ENCODE measurements at places on chromosomes 4 and X.

DNA sequence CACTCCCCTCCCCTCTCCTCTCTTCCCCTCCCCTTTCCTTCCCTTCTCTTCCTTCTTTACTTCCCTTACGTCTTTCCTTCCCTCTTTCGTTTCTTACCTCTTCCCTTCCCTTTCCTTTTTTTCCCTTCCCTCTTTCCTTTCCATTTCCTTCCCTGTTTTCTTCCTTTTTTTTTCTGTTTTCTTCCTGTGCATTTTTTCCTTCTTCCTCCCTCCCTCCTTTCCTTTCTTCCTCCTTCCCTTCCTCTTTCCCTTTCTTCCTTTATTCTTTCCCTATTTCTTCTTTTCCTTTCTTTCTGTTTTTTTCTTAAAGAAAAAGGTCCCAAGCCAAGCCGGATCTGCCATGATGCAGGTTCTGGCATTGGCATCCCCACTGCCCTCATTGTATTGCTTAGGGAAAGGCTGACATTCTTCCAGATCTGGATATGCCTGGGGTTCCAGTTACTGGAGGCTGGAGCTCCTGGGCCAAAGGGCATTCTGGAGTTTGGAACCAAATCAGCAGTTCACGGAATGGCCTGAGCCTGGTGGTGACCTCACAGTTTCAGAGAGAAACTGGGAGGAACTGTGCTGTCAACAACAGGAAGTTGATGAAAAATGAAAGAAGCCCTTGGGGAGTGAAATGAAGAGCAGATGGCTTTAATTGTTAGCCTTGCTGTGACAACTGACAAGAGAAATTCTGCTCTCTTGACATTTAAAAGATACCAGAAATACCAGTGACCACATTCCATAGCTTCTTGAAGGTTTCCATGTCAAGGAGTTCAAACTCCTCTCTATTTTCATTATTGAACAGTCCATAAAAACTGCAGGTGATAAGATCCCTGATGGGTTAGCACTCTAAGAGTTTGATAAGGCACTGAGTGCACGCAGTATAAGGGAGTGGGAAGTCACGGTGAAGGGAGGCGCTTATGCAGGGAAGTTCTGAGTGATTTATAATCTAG, 622.1 kb downstream of the SPRY1 start:
- no peak for DNase-seq

DNA sequence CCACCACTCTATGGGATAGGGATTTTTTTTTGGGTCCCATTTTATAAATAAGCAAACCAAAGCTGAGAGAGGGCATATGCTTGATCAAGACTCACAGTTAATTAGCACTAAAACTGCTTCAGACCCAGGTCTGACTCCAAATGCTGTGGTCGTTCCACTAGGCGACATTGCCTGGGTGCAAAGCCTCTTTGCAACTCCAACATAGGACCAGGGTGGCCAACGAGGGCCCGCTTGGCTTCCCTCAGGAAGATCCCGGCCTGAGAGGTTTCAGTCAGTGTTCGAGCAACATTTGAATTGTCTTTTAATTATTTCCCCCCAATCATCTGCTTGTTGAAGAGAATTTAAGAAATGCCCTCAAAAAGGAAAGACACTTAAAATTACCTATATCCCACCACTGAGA, 11.2 kb downstream of the PJA1 start:
- no peak for DNase-seq

DNA sequence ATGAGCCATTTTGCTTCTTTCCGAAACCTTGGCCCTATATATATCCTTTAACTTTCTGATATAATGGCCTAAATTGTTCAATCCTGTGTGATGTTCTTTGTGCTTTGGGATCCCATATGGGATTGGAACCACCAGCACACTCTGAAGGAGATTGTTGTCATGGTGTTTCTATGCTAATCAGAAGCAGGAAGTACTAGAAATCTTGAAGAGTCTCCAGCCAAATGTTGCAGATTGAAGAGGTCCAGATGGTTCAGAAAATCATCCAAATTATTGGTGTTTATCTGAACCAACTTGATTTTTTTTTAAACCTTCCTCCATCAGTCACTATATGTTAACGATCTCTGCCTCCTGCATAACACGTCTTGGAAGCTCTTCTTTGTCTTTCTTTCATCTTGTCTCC, 72.8 kb downstream of the KIT start:
- DNase-seq: no peak

DNA sequence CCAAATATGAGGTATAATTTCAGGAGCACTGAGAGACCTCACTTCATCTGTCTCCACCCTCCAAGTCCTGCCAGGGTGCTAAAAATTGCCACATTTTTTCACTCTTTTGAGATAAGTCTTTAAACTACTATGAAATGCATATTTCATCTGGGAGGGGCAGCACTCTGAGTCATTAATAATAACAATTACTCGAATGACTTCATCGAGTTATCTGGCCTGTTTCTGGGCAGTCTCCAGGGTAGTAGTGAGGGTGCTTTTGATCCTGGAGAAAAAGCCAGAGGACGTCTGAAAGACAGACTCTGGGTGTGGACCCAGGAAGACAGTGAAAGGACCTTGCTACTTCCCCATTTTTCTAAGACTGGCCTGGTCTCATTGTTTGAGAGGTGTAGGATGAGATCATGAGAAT, 42.3 kb upstream of the SRD5A3 start:
- peak; percentile 87 for DNase-seq

DNA sequence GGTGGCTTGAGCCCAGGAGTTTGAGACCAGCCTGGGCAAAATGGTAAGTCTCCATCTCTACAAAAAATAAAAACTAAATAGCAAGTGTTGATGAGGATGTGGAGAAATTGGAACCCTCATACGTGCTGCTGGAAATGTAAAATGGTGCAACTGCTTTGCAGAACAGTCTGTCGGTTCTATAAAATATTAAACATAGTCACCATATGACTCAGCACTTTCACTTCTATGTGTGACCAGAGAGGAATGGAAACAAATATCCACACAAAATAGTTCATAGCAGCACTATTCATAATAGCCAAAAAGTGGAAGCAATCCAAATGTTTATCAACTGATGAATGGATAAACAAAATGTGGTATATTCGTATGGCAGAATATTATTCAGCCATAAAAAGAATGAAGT, 60.8 kb upstream of the FMR1 start:
- no peak for DNase-seq

DNA sequence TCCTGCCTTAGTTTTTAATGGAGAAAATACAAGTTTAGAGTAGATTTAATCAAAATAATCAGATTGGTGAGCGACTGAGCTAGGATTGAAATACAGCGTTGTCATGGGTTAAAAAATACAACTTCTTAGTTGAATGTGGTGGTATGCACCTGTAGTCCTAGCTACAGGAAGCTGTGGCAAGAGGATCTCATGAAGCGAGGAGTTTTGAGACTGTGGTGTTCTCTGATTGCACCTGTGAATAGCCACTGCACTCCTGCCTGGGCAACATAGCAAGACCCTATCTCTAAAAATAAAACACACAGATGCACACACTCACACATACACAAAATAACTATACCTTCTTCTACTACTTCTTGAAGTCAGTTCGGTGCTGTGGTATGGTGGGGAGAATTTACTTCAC, 19.8 kb upstream of the GBA3 start:
- no peak for DNase-seq

GRCh38 chr4:122728856-122729255, 3.6 kb upstream of the BBS12 start:
- no peak for DNase-seq

DNA sequence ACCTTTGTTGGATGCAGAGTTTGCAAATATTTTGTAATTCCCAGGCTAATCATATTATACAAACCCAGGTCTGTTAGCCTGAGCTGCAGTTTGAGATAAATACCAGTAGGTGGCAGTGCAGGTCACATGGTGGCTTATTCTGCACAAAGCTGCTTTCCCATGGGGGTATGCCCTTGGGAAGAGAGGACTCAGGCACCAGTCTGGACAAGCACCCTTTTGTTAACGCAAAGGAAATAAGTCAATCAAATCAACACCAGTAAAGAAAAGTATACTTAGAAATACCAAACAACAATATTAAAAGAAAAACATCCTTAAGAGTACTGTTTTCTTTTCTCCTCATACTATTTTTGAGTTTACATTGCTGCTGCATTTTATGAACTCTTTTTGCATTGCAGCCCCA, 389.0 kb upstream of the ZFP42 start:
- DNase-seq: peak; percentile 64

GRCh38 chr4:185219551-185220344, 10.3 kb downstream of the SNX25 start:
- DNase-seq: no peak

- DNase-seq: no peak
Measured at GRCh38 chr4:181819946-181820345, 423.3 kb upstream of the TENM3 start.
